ENCODE measurements at places on chromosomes 2 and 18. TPM values are rescaled to one million over a fixed set of nuclear protein-coding genes. Genes with fewer than 3 reads are reported as not detected.

SLC30A3 gene
- 111 TPM for polyA plus RNA-seq

ZNF521 gene
- 8.7 TPM for polyA plus RNA-seq

NRP2 gene
- 10.6 TPM for polyA plus RNA-seq

COL4A3 gene
- 3.7 TPM for polyA plus RNA-seq

FAM110C gene
- polyA plus RNA-seq = 8.5 TPM

GAREM1 gene
- 10.7 TPM for polyA plus RNA-seq

DNMT3A gene
- 15.5 TPM for polyA plus RNA-seq

SAG gene
- 25.6 TPM for polyA plus RNA-seq

GPR155 gene
- 4.0 TPM for polyA plus RNA-seq

C1GALT1C1L gene
- polyA plus RNA-seq = 8.6 TPM

RND3 gene
- polyA plus RNA-seq = 5.0 TPM

DNA sequence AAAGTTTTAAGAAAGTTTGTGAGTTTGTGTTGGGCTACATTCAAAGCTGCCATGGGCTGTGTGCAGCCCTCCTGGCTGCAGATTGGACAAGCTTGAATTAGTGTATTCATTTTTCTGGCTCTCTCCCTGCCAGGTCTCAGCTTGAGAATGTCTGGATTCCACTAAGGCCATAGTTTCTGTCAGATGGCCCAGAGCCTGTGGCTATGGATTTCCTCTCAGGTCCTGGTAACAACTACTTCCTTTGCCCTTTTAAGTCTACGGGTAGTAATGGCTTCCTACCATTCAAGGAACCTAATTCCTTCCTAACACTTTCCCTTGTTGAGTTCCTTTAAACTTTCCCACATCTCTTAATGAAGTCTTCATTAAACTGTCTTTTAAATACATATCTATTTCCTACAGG lies 24.3 kb upstream of the PSMD14 start:
- no peak for DNase-seq

DNA sequence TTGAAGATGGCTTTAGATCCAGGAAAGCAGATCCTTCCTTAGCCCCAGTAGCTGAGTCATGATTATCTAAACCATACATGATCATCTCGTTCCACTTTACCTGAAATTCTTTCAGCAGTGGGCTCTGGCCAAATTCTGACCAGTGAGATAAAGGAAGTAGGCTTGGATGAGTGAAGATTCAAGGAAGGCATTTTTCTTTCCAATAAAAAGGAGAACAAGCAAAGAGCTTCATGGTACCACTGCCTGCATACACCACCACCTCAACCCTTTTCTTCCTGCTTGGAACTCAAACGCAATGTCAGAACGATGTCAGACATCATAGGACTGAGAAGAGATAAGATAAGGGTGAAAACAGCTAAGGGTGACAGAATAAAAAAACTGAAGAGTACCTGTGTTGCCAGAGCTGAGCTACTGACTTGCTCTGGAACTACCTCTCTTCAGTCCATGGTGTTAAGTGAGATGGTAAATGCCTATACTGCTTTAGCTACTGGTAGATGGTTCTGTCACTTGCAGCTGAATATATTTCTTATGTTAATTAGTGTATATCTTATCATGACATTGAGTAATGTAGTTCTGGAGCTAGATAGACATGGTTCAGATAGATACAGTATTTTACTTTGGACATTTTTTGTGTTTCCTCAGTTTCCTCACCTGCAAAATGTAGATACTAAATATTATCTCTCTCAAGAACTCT lies 58.7 kb upstream of the ACVR1 start:
- DNase-seq = no peak

- no peak for DNase-seq
Observed at GRCh38 chr2:203949228-203949627, 12.7 kb downstream of the ICOS start.

DNA sequence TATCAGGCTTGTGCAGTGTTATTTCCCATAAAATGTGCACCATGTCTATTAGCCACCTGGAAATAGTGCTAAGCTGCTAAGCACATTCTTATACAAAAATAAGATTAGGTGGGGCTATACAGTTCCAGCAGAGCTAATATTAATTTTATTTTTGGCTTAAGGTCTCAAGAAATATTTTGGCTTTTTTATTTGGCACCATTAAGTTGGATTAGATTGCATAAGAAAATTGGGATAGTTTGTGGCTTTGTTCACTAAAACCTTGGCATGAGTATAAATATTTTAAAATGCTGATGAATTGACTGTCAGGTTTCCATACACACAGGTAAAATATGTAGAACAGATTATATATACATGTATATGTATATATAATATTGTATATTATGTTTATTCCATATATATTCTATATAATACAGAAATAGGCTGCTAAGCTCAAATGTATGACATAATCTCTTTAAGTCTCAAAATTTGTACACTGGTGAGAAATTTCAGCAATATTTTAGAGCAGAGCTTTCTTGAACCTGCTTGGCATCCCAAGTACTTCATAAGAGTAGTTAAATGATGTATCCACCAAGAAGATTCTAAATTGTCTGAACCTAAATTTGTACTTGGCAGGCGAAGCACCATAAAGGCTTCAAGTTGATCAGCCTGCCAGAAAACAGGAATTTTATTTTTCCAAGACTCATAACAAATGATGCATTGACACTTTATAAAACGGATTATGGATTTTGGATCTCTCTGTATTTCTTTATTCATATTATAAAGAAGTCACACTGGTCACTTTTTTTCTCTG lies 32.6 kb downstream of the CCDC102B start:
- no peak for DNase-seq

DNA sequence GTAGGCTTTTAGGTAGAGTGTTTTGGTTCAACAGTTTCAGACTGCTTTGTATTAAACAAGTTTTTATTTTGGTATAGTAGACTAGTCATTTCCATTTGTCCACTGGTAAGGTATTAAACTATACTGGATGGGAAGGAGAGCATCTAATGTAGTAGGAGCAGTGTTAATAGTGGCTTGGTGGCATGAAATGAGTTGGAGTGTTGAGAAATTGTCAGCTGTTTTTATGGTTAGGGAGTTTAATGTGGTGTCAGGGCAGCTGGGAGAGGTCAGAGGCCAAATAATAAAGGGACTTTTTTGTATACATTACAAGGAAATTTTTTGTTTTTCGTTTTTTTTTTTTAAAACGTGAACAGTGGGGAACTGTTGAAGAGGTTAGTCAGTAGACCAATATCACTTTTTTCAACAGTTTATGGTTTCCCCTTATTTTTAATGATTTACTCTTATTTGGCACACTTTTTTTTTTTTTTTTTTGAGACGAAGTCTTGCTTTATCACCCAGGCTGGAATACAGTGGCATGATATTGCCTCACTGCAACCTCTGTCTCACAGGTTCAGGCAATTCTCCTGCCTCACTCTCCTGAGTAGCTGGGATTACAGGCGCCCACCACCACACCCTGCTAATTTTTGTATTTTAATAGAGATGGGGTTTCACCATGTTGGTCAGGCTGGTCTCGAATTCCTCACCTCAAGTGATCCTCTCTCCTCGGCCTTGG lies 21.2 kb downstream of the ACTR3 start:
- no peak for DNase-seq

DNA sequence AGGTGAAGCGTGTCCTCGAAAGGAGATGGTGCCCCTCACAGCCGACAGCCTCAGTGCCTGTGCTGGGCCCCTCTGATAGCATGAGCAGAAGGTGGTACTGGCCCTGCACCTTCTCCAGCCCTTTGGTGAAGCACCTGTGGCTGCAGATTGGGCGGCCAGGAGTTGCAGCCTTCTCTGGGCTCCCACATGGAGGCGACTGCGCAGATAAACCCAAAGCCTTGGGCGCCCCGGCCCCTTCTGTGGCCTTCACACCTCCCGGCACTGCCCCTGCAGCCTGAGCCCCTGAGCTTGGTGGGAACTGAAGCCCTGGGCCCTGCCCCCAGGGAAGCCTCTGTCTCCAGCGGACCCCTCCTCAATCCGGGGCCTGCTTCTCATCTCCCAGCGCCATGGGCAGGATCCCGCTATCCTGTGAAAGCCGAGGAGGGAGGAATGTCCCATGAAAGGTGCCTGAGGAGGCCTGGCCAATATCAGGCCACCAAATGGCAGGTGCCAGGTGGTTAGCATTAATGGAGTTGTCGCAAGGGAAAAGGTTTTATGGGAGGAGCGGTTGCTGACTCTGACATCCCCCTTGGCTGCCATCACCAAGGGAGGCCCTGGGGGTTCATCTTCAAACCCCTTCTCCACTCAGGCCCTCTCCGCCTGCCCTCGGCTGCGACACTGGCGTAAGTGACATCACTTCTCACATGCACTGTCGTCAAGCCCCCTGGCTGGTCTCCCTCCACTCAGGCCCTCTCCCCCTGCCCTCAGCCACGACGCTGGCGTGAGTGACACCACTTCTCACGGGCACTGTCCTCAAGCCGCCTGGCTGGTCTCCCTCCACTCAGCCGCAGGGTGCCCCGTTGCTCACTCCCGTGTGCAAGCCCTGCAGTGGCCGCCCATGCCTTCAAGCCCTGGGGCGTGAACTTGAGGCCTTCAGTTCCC lies 62.4 kb downstream of the DDX1 start:
- no peak for DNase-seq

GRCh38 chr2:225566798-225567197 lies 167.3 kb downstream of the NYAP2 start:
- no peak for DNase-seq

DNA sequence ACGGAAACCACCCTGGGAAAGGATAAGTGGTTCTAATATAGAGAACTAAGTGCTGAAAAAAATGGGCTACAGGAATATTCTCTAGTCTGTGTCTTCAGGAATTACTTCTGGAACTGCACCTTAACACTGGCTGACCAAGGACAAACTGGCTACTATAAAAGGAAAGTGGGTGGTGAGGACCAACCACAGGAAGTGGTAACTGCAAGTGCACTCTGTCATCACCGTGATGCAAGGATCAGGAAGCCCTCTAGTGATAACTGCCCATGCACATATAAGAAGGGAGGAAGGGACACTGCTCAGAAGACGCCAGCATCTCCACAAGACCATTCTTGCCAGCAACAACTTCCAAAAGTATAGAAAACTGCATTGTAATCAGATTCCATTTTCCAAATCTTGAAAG lies 424.4 kb upstream of the RGPD4 start:
- DNase-seq = no peak

DNA sequence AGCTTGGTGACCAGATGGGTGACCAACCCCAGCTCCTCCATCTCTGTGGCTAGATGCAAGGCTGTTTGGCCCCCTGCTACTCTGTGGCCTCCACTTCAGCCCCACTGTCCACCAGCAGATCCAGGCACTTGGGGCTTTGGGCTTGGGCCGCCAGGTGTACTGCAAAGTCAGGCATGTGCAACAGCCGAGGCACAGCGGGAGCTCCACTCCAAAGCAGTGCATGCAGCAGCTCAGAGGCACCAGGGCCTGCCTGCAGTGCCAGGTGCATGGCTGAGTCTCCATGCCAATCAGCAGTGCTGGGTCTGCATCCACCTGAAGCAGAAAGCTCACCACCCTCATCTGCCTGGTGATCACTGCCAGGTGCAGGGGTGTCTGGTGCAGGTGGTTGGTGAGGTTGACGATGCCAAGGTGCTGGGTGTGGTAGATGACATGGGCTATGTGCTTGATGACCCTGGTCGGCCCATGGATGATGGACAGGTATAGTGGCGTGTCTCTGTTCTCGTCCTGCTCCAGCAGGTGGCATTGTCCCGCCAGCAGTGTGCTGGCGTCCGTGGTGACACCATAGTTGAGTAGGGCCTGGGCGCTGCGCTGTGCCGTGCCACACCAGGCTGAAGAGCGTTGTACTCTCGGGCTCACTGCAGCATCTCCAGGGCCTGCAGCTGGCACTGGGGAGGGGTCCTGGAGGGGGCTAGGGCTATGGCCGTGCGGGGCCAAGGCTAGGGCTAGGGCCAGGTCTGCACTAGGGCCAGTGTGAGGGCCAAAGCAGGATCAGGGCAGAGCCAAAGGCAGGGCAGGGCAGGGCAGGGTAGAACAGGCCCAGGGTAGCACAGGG lies 1.0 kb upstream of the ANKRD62 start:
- no peak for DNase-seq

- DNase-seq = no peak
Observed at GRCh38 chr2:14423145-14423906, 209.2 kb upstream of the LRATD1 start.

DNA sequence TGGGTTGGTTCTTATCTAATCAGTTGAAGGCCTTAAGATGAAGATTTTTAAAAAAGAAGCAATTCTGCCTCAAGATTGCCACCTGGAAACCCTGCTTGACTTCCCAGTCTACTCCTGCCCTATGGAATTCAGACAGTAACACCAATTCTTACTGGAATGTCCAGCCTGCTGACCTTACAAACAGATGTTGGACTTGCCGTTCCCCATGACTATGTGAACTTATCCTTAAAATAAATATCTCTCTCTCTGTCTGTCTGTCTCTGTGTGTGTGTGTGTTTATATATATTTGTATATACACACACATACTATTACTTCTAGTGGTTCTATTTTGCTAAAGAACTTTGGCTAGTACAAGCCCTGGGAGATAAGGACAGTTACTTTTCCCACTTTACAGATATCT lies 675.3 kb downstream of the SLC4A3 start:
- DNase-seq = no peak

- no peak for DNase-seq
Observed at GRCh38 chr18:58402247-58402646, 226.6 kb downstream of the ALPK2 start.

DNA sequence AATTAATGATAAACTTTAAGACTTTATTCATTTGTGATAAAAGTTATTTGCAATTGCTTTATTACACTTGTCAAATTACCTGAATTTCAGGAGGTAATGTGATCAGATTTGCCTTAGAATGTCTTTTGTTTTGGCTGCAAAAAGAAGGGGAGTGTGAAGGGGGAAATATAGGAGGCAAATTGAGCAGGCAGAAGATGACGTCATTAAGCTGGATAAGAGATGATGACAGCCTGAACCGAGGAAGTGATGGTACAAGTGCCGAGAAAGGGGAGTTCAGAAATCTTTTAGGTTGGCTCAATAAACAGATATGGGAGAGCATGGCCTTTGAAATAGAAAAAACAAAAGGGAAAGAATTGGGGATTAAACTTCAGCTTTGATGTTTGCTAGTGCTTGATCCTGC lies 73.0 kb upstream of the TTN start:
- no peak for DNase-seq

GRCh38 chr2:9211496-9211895 lies 4.9 kb downstream of the ASAP2 start:
- no peak for DNase-seq

DNA sequence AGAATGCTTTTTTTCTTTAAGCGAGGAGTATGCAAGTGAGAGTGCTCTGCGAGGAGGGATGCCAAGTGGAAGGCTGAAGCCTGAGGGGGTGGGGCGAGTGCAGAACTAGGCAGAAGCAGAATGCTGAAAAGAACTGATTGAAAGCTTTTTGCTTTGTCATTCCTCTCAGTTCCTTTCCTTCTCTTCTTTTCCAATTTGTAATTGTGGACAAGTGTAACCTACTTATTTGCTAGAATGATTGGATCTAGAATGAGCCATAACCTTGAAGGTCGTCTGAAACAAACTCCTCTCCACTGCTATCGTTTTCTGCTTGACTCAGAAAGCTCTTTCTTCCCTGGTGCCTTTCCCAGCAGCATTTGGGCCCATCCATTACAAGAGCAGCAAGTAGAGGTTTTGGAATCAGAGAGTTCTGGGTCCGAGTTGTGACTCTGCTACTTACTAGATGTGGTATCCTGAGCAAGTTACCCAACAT lies 115.3 kb downstream of the METTL8 start:
- DNase-seq = peak; percentile 70
